ENCODE measurements at places on chromosomes 2 and 18. TPM values are rescaled to one million over a fixed set of nuclear protein-coding genes. Genes with fewer than 3 reads are reported as not detected.

DNA sequence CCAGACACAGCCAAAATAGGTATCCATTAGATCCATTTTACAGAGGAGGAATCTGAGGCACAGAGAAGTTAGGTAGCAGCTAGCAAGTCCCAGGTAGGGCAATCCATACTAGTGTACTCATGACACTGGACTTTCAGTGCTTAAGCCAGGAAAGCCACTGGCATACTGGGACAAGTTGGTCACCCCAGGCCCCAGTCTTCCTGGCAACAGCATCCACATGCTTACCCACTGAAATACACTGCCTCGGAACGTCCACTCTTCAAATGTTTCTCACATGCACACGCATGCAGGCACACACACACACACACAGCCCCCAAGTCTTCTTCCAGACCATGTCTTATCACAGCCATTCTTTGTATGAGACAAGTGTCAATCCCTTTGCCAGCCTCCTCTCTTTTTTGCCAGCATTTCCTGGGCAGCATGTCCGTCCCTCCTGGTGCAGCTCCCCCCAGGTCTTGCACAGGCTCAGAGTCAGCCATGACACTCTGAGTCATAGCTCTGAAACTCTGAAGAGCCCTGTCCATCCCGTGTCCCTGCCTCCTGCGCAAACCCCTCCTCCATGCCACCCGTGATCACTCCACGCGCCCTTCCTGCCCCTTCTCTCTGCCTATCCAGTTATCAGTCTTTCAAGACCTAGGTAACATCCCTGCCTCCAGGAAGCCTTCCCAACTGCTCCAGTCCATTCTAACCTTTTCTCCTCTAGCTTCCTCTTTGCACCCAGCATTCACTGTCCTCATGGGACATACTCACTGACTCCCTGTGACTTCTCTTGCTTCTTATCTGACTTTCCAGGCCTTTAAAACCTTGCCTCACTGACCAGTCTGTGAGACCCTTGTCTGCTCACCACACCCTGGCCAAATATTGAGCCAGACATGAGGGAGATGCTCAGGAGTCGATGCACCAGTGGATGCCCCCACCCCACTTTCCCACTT, 10.9 kb upstream of the TEX261 start:
- no peaks in the 10 kb centered on the region for H3K36me3 ChIP-seq
- H3K27ac ChIP-seq: no peak overlapping the region
- H3K4me3 ChIP-seq: no peak overlapping the region
- H3K4me1 ChIP-seq: peaks cover 7% of the 10 kb centered on the region

DNA sequence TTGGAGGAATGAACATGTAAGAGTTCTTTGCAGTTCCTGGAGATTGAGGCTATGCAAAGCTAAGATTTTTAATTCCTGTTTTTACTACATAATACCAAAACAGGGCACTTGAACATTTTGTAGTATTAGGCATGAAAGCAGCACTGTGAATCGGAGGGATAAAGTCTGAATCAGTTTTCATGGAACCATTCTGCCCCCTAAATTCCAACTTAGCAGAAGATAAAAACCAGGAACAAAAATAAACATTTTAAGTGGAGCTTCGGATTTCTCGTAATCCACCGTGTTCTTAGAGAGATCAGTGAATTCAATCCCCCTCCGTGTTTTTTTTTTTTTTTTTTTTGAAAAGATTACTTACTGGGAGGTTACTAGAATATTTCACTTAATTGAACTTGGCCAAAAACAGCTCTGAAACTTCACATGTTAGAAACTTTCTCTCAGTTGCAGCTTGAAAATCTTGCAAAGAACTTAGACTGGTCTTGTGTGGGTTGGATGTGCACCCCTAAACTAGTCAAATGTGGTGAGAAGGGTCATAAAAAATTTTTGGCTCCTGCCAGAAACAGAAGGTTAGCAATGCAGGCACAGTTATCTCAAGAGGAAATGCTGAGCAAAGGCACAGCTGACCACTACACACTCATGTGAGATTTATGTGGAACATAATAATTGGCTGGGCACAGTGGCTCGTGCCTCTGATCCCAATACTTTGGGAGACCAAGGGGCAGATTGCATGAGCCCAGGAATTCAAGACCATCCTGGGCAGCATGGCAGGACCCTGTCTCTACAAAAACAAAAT, 145.4 kb upstream of the RNF152 start:
- H3K27me3 ChIP-seq: no peaks in the 10 kb centered on the region
- H3K4me3 ChIP-seq: no peak overlapping the region
- H3K4me1 ChIP-seq: peaks cover 12% of the 10 kb centered on the region
- H3K27ac ChIP-seq: no peak overlapping the region

DNA sequence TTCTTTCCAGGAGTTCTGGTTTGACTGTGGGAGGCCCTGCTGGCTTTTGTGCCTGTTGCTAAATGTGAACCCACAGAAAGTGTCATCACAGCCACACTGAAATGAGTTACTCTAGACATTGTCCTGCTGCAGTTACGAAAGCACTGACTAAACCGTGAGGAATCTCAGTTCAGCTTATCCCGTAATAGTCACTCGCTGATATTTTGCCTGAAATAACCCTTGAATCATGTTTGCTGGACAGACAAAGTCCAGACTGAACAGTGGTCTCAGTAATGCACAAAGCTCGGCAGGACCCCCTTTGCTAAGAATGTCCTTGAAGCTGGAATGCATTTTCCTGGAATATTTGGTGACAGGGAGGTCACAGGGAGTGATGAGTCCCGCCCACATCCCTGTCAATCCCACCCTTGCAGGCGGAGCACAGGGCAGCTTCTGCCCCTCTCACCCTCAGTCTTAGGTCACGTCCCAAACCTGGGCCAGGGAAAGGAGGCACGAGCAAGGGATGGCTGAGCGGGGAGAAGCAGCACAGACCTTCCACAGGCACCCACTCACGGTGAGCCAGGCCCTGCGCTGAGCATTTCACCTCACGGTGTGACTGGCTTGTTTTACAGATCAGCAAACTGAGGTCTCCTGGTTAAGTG, 53.4 kb downstream of the ADI1 start:
- no peaks in the 10 kb centered on the region for H3K27me3 ChIP-seq
- no peaks in the 10 kb centered on the region for H3K36me3 ChIP-seq
- H3K4me3 ChIP-seq: no peak overlapping the region
- H3K27ac ChIP-seq: peak overlapping the region; percentile 75

DNA sequence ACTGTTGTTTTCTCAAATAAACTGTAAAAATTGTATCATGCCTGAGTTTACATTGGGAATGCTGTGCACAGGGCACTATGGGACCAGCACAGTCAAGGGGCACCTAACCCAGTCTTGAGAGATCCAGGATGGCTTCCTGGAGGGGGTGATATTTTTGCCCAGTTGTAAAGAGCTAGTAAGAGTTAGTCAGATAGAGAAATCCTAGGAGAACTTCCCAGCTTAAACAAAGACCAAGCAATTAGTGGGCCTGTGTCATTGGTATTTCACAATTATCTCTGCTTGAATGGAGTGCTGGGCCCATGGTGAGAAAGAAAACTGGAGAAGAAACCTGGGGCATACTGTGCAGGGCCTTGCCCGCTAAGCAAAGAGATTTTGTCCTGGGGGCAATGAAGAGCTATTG, 12.2 kb downstream of the XDH start:
- H3K27ac ChIP-seq: no peak overlapping the region
- H3K36me3 ChIP-seq: no peaks in the 10 kb centered on the region
- H3K4me1 ChIP-seq: no peaks in the 10 kb centered on the region
- H3K27me3 ChIP-seq: no peaks in the 10 kb centered on the region
- H3K4me3 ChIP-seq: no peak overlapping the region

ZNF804A gene
- total RNA-seq: 1.2 TPM

- H3K4me1 ChIP-seq: no peaks in the 10 kb centered on the region
- H3K27ac ChIP-seq: no peak overlapping the region
- DNase-seq: no peak
- no peaks in the 10 kb centered on the region for H3K36me3 ChIP-seq
Observed at GRCh38 chr2:51420511-51420910, 388.6 kb upstream of the NRXN1 start.

DNA sequence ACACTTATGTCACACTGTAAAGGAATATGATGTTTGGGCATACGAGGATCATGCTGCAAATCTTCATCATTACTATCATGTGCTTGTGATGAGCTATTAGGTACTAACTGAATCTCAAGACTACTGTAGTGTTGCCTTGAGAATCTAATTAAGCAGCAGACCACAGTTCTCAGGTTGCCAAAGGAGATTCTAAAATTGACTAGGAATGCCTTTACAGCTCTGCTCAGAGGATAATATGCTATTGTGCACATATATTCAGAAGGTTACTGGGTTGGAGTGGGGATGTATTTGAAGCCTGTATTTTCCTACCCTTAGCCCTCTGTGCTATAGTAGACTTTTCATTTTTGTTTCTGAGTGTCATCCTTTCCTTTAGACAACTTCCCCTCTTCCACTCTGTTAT, 175.1 kb downstream of the CDH19 start:
- no peaks in the 10 kb centered on the region for H3K4me1 ChIP-seq
- H3K36me3 ChIP-seq: no peaks in the 10 kb centered on the region
- H3K27ac ChIP-seq: no peak overlapping the region
- no peak for DNase-seq
- H3K27me3 ChIP-seq: no peaks in the 10 kb centered on the region

DNA sequence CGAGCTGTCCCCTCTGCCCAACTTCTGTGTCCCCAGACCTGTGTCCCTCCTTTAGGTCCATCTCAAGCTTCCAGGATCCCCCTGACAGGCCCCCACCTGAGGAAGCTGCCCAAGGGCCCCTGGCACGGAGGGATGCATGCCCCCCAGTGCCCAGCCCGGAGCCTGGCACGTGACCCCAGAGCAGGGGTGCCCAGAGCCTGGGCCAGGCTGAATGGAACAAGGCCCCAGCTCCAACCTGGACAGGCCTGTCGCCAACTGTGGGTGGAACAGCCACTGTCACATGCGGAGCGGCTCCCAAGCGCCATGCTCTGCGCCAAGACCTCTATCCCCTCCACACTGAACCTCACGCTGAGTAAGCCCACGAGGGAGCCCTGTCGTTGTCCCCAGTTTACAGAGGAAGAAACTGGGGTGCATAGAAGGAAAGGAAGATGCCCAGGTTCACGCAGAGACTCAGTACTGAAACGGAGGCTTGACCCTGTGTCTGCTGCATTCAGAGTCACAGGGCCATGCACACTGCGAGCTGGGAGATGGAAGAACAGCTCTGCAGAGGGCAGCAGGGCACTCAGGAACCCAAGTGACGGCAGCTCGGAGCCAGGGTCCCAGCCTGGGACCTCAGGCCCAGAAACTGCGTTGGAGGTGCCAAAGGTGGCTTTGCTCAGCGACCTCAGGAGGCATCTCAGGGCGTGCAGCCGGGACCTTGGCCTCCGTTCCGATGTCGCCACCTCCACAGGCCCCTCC, 5.5 kb upstream of the ECEL1 start:
- no peak overlapping the region for H3K27ac ChIP-seq
- no peaks in the 10 kb centered on the region for H3K36me3 ChIP-seq
- no peak overlapping the region for H3K4me3 ChIP-seq
- H3K4me1 ChIP-seq: no peaks in the 10 kb centered on the region
- no peaks in the 10 kb centered on the region for H3K27me3 ChIP-seq

GRCh38 chr2:40150266-40150665, 301.6 kb downstream of the SLC8A1 start:
- no peak overlapping the region for H3K27ac ChIP-seq
- no peak for DNase-seq
- H3K36me3 ChIP-seq: no peaks in the 10 kb centered on the region
- H3K4me1 ChIP-seq: no peaks in the 10 kb centered on the region
- H3K27me3 ChIP-seq: no peaks in the 10 kb centered on the region

- H3K36me3 ChIP-seq: no peaks in the 10 kb centered on the region
- DNase-seq: no peak
- H3K4me1 ChIP-seq: peaks cover 6% of the 10 kb centered on the region
- peak overlapping the region; percentile 58 for H3K27ac ChIP-seq
- no peaks in the 10 kb centered on the region for H3K27me3 ChIP-seq
- H3K4me3 ChIP-seq: peak overlapping the region; percentile 44
Observed at GRCh38 chr2:127695491-127696472, 5.5 kb upstream of the SFT2D3 start.

COL6A3 gene
- total RNA-seq: 315 TPM

Measured in vagina (tissue), 2 donors.